ENCODE measurements at places on chromosomes 3 and 15.

DNA sequence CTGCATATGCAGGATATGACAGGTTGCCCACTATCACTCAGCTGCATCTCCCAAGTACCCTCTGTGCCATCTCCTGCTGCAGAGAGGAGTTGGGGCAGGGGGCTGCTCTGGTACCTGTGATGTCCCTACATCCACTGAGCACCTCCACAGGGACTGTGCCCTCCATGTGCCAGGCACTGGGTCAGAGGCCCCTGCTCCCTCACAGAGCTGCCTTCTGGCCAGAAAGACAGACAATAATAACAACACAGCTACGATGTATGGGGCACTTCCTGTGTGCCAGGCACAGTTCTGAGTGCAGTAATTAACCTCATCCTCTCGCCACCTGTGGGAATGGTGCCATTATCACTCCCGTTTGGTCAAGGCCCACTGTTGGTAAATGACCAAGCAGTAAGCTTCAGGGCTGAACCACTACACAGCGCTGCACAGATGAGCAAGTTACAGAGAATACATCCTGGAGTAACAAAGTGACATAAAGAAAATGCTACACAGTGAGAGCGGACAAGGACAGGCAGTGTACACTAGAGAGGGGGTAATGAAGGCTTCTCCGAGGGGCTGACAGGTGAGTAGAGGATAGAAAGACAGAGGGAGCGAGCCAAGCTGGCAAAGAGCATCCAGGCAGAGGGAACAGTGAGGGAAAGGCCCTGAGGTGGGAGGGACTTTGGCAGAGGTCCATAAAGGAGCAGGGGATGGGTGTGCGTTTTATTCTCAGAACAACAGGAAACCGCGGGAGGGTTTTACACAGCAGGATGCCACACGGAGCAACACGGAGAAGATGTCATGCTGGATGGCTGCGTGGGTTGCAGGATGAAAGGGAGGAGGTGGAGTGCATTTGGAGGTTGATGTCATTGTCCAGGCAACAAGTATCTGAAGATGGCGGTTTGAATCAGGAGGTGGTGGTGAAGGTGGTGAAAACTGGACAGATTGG lies 13.6 kb downstream of the WNT7A start:
- peak; percentile 62 for DNase-seq

GRCh38 chr3:190892395-190892902 lies 30.0 kb upstream of the GMNC start:
- DNase-seq: no peak

DNA sequence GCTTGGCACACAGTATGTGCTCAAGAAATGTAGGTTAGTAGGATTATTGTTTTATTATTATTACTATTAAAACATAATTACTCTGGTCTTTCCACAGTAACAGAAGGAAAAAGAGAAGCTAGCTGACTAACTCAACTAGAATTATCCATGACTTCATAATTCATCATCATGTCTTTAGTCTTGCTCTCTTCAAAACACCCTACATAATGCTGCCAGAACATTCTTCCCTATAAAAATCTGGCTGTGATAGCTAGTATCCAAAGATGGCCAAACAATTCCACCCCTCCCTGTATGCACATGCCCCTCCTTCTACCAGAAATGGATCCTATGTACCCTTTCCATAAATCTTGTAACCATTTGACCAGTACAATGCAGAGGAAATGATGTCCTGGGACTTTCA lies 48.8 kb upstream of the SRGAP3 start:
- no peak for DNase-seq

GRCh38 chr15:23069496-23070166 lies 30.3 kb upstream of the TUBGCP5 start:
- DNase-seq: no peak

DNA sequence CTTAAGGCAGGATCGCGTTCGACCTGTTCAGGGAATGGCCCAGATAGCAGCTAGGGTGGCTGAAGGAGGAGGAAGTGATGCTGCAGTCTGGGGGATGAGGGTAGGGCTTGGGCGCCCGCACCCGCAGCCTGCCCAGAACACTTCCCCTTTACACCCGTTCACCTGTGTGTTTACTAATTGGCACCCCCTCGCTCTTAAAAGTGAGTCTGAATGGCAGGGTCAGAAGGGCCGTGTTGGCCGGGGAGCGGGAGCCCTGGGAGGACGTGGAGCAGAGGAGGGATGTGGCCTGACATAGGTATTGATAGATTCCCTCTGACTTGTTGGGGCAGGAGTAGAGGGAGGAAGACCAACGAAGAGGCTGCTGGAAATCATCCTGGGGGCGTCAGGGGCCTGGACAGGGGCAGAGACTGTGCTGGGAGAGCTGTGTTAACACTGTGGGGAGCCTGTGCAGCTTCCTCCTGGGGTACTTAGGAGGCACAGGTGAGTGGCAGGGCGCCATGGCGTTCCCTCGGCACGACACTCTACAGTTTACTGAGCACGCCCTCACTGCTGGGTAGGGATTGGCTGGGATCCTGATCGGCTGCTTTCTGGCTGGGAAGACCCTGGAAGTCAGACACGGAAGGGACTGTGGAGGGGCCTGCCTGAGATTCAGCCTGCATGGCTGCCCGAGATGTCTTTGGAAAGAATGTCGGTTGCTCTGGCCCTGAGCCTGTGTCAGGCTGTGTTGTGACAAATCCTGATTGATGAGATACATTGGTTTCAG lies 51.7 kb downstream of the SLC6A6 start:
- no peak for DNase-seq

DNA sequence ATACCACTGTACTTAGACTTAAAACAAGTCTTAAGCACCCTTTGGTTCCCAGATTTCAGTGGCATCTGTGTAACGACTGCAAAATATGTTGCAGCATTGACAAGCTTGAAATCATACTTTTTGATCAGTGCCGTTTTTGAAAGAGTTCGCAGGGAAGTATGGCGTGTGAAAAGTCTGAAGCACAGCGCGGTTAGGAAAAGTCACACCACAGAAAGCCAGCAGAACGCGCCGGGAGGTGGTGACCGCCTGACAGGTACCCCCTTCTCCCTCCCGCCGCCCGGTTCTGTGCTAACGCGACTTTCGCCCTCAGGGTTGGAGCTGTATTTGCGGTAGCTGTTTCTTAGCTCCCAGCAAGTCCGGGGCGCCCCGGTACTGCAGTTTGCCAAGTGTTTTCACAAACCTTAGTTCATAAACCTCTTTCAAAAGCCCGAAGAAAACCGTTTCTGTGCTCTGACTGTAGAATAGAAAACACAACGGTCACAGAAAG lies 481 bp upstream of the CRYBG3 start:
- peak; percentile 42 for DNase-seq

GRCh38 chr3:171315101-171315500 lies 145.1 kb downstream of the TNIK start:
- DNase-seq: no peak

DNA sequence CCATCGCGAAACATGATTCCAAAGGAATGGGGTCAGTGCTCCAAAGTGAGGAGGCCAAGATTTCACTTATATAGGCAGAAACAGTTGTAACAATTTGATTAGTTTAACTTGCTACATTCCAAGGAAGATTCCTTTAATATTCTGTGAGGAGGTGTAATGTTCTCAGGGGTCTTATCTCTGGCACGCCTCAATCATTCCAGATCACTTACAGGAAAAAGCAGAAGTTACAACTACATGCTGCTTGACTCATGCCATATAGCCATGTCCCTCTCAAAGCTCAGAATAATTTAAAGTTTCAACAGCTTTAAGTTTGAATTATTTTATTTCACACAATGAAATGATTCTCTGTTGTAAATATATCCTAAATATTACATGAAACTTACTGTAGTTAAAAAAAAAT lies 3.5 kb upstream of the FYTTD1 start:
- no peak for DNase-seq

DNA sequence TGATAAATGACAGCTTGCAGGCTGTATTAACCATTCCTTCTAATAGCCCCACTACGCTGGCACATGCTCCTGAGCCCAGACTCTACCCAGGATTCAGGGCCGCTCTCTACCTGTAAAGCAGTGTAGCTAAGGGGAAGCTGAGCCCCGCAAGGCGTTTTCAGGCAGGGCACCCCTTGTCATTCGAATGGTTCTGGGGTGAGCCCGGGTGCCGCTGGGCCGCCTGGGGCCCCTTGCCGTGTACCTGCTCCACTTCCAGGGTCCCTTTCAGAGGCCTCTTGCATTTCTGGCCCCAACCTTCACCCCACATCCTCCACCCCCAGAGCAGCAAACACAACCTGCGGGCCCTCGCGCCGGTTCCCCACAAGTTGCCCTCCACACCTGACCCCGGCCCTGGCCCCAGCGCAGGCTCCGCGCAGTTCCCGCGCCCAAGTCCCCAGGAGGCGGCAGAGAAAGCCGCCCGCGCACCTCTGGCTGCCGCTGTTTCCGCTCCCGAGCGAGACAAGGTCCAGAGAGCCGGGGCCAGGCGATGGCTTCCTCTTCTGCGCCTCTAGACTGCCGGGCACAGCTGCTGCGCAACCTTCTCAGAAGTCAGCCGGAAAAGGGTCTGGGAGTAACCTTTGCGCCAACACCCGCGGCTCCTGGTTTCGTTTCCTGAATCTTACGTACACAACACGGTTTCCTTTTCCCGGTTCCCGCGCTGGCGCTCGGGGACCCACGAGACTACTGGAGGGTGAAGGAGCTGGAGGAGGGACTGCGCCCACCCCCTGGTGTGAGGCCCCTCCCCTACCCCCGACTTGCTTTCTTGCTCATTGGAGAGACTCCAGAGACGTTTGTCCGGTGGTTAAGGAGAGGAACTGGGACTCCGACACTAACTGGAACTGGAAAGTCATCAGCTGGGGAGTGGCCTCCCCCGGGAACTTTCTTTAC lies at the start of gene PLSCR1:
Gene PLSCR1 (minus strand): TSS at position 606 of the 927 bp plus-strand sequence. CDS start 8,055 bp downstream, outside the sequence.
- peak; percentile 85 for DNase-seq

GRCh38 chr3:157086060-157086750 lies 73.7 kb downstream of the CCNL1 start:
- no peak for DNase-seq

DNA sequence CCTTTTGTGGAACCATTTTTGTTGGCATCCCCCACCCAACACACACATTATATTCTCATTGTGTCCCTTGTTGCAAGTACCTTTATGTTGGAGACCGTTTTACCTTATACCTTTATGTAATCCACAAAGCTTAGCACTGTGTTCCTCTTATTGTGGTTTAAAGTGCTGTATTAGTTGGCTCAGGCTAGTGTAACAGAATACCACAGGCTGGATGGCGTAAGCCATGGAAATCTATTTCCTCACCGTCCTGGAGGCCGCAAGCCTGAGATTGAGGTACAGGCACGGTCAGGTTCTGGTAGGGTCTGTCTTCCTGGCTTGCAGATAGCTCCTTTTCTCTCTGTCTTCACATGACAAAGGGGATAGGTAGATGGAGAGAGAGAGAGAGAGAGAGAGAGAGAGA lies 302.8 kb downstream of the ROBO2 start:
- DNase-seq: no peak

- no peak for DNase-seq
Observed at GRCh38 chr3:128111147-128111546, 12.5 kb downstream of the RUVBL1 start.

GRCh38 chr15:83973816-83974215 lies 261.8 kb upstream of the GOLGA6L4 start:
- DNase-seq: no peak

DNA sequence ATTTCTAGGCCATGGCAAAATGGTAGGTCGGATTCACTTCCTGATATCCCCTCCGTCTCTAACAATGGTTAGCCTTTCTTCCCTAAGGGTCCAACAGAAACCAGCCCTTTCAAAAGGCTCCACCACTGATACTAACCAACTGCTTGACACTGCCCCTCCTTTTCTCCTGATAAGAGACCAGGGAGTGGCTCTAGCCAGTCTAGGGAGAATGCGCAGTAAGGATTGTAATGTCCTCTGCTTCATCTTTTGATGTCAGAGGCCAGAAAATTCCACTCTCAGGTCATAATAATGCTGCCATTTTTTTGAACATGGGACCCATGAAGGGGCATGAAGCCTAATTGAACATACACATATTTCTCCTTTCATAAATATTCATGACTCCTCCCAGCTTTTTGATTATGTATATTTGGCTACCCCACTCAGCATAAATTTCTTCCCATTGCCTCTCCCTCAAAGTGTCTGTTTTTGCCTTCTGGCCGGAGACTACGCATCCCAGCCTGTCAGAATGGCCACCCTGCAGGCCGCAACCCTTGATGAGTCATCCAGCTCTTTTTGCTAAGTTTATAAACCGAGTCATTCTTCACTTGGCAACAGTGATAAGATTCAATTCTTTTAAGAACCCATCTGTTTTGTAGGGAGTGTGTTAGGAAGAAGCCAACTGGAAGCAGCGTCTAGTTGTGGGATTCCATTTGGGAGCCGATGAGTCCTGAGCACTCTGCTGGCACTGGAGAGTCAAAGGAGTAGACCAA lies 189.0 kb upstream of the MCTP2 start:
- no peak for DNase-seq

GRCh38 chr3:21790466-21790865 lies 39.5 kb upstream of the ZNF385D start:
- no peak for DNase-seq

- DNase-seq: no peak
Observed at GRCh38 chr3:37999836-38000235, 9.2 kb downstream of the VILL start.

GRCh38 chr15:38164061-38164460 lies 88.6 kb upstream of the SPRED1 start:
- no peak for DNase-seq

DNA sequence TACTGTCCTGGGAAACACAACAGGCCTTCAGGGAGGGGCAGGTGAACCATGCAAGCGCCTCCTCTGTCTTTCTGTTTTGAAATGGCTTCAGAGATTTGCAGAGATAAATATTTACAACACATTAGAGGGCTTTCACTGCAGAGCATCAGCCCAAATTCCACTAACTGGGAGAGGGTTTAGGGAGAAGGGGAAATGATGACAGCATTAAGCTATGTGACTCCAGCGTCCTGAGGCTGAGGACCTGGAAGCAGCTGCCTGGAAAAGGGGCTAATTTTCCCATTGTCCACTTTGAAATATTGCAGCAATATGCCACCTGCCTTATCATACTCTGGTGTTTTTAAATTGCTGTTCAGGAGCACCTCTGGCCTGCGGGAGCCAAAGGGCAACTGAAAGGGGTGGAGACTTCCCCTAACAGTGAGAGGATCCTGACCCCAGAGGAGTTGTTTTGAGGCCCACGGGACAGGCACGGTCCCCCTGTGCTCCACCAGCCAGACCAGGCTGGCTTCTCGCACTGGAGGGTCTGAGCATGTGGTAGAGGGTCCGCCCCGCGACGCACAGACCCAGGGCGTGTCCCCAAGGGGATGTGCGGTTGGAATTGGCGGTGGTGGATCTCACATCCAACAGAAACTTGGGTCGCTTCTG lies 110.6 kb downstream of the XXYLT1 start:
- no peak for DNase-seq

GRCh38 chr3:11290743-11291680 lies 18.8 kb downstream of the ATG7 start:
- DNase-seq: peak; percentile 23

- DNase-seq: no peak
Observed at GRCh38 chr15:44529864-44530604, 6.9 kb upstream of the EIF3J start.

- DNase-seq: no peak
Observed at GRCh38 chr3:190762801-190763200, 99.7 kb downstream of the GMNC start.

DNA sequence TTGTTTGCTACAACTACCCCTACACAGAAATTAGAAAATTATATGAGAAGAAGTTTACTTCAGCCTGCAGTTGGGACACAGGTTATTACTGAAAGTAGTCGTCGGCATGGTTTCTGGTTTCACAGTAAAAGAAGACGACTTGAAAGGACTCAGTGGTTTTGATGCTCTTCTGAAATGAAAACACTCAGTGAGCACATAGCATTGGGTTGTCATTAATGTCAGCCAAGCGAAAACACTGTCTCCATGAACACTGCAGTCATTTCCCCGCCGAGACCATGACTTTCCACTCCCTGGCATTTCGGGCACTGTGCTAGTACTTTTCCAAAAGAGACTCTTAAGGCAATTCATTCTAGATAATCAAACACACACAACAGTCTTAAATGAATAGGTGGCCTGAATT lies 69.2 kb upstream of the ICE2 start:
- peak; percentile 80 for DNase-seq

Data from stimulated activated CD4-positive, alpha-beta T cell treated with anti-CD3 and anti-CD28 coated beads, Interleukin-1b, Interleukin-23, amount 100 ng/mL, for 48 hours (primary cell).